ENCODE measurements at places on chromosomes 16 and 17. TPM values are rescaled to one million over a fixed set of nuclear protein-coding genes. Genes with fewer than 3 reads are reported as not detected.

The SPATA22 gene
- not detected for total RNA-seq

The KIAA0753 gene
- total RNA-seq: 138 TPM

The FBRS gene
- total RNA-seq: 20.4 TPM

The CALB2 gene
- 2.6 TPM for total RNA-seq

The SLFN14 gene
- not detected for total RNA-seq

The MEOX1 gene
- 2.0 TPM for total RNA-seq

The OR1F1 gene
- total RNA-seq: not detected
